ENCODE measurements at places on chromosomes 16 and 17.

DNA sequence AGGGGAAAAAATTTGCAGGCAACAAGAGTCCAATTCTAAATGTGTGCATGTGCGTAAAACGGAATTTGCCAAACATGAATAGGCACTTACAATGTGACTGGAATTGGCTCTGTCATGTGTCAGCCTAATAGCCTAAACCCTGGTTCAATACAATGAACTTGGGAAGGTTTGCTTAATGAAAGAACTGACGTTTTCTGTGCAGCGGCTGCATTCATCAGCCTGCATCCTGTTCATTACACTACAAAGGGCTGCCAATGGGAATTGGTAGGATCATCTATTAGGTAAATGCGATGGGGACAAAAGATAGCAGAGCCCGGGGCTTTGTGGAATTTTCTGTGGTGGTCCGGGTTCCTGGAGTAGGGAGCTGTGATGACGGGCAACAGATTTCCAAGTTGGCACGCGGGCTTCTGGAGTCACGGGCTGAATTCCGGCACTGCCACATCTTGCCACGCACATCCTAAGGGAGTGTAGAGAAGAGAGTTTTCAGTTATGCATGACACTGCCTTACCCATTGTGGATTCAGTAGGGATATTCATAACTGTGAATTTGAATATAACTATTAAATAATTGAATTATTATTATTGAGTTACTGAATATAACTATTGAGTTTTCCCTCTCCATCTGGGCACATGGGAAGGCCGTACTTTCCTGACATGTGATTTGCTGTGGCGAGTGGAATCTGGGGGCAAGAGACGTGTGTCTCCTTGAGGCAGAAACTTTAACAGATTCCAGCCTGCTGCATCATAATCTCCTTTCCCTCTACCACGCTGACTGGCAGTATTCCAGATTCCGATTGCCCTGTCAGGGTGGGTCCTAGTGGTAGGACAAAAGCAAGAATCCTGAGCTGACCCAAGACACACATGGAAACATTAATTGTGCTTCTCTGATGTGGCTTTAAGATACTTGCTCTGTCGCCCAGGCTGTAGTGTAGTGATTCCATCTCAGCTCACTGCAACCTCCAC lies 565.6 kb downstream of the WWOX start:
- H3K27me3 ChIP-seq = no peaks in the 10 kb centered on the region
- H3K36me3 ChIP-seq = no peaks in the 10 kb centered on the region
- no peak overlapping the region for H3K27ac ChIP-seq
- no peak overlapping the region for H3K4me3 ChIP-seq
- DNase-seq = no peak

- peaks cover 23% of the 10 kb centered on the region for H3K4me1 ChIP-seq
- H3K27me3 ChIP-seq = no peaks in the 10 kb centered on the region
- DNase-seq = peak; percentile 86
- no peaks in the 10 kb centered on the region for H3K36me3 ChIP-seq
- H3K4me3 ChIP-seq = peak overlapping the region; percentile 63
Observed at GRCh38 chr17:7215136-7215638, 4.4 kb downstream of the DLG4 start.

- no peak overlapping the region for H3K4me3 ChIP-seq
- H3K36me3 ChIP-seq = no peaks in the 10 kb centered on the region
- H3K4me1 ChIP-seq = no peaks in the 10 kb centered on the region
Observed at GRCh38 chr16:54594601-54595391, 308.2 kb upstream of the IRX3 start.

DNA sequence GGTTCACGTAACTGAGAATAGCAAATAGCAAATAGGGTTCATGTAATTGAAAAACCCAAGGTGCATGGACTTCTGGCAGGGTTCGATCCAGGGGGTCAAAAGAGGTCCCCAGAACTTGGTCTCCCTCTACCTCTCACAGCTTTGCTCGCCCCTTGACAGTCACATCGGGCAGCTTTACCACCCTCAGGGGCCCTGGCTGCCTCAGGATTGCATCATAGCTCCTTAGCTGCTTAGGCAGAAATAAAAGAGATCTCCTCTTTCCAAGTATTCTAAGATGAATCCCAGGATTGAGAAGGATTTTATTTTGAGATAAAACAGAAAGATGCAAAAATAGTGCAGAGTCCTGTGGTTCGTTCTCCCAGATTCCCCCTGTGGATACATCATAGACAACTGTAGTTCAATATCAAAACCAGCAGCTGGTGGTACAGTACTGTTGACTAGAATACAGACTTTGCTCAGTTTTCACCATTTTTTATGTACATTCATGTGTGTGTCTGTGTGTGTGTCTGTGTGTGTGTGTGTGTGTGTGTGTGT lies 12.8 kb downstream of the ADGRG3 start:
- no peak overlapping the region for H3K27ac ChIP-seq
- H3K36me3 ChIP-seq = no peaks in the 10 kb centered on the region
- no peaks in the 10 kb centered on the region for H3K27me3 ChIP-seq
- no peak for DNase-seq
- H3K4me1 ChIP-seq = peaks cover 16% of the 10 kb centered on the region
- no peak overlapping the region for H3K4me3 ChIP-seq

DNA sequence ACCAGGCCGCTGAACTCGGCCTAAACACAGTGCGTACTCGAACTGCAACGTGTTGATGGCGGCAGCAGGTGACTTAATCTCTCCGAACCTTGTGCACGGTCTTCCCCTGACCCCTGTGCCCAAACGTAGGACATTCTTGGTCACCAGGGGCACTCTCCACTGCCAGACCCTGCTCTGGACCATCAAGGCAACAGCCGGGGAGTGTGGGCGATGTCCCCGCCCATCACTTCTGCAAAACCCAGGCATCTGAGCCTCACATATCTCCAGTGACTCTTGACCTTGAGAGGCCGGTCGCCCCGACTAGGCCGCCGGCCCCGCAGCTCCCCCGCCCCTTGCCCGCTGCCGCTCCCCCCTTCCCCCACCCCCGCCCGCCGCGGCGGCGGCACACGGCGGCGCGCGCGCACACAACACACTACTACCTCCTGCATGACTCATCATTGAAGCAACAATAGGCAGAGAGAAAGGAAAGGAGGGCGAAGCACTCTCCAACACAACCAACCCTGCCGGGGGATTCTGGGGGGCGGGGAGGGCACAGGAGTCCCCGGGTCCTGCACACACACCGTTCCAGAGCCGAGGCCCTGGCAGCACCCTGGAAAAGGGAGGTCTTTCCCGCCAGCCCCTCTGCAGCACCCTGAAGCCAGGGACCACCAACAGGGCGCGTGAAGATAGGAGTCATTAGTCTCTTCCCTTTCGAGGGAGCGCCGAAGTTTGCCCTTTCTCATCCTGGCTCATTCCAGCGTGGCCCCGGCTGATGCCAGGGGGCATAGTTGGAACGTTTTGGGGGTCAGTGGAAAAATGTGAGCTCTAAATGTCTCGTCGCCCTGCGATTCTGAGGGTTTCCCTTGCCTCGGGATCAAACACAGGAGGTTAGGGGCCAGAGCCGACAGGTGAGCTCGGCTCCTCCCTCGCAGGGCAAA lies 1.9 kb downstream of the MNT start:
- peak overlapping the region; percentile 95 for H3K27ac ChIP-seq
- DNase-seq = peak; percentile 68
- no peaks in the 10 kb centered on the region for H3K27me3 ChIP-seq
- H3K36me3 ChIP-seq = no peaks in the 10 kb centered on the region

DNA sequence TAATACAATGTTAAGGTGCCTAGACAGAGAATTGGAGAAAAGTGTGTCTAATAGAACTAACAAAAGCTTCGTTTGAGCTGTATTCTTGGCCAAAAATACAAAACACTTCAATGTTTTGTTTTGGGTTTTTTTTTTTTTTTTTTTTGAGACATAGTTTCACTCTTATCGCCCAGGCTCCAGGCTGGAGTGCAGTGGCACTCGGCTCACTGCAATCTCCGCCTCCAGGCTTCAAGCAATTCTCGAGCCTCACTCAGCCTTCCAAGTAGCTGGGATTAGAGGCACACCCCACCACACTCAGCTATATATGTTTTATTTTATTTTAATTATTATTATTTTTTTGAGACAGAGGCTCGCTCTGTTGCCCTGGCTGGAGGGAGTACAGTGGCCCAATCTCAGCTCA lies 38.3 kb upstream of the CARMIL2 start:
- H3K4me1 ChIP-seq = no peaks in the 10 kb centered on the region
- H3K36me3 ChIP-seq = peaks cover 10% of the 10 kb centered on the region
- no peak overlapping the region for H3K27ac ChIP-seq
- H3K4me3 ChIP-seq = no peak overlapping the region
- H3K27me3 ChIP-seq = no peaks in the 10 kb centered on the region

DNA sequence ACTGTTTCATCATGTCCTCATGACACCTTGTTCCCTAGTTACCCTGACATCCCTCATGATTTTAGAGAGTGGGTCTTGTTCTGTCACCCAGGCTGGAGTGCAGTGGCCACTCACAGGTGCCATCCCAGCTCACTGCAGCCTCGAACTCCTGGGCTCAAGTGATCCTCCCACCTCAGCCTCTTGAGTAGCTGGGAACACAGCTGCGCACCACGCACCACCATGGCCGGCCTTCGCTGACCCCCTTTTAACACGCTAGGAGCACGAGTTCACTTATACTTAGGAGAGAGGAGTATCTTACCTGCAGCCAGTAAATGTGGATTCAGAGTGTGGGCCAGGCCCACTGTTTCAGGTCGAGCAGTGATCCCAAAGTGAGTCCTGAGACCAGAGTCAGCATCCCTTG lies 21.4 kb downstream of the NT5M start:
- DNase-seq = no peak
- no peak overlapping the region for H3K4me3 ChIP-seq
- H3K36me3 ChIP-seq = no peaks in the 10 kb centered on the region
- H3K27me3 ChIP-seq = no peaks in the 10 kb centered on the region

DNA sequence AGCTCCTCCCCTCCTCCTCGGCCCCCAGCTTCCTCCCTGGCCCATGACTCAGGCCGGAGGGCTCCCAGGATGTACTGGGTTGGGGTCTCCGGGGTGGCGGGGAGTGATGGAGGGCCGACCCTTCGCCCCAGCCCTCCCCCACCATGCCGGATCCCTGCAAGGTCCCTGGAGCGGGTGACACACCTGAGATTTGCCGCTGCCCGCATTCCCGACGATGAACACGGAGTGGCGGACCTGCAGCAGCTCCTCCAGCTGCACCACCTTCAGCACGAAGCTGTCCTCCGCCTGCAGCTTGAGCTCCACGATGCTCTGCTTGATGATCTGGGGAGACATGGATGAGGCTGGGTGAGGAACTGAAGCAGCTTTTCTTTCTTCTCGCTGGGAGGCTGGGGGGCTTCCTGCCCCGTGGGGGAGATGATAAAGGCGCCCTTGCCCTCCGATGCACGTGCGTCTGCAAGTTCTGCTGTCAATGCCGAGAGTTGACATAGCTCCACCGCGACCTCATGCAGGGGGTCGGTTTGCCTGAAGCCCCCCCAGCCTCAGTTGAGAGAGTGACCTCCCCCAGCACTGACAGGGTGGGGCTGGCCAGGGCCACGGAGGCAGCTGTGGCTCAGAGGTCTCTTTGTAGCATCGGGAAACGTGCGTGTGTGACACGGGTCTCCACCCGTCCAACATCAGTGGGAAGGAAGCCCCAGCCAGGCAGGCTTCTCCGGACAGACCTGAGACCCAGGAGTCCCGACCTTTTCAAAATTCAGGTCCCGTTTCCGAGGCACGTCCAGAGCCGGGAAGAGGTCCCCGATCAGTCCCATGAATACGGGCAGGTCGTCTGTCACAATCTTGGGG lies 83.1 kb downstream of the DNAH17 start:
- no peak for DNase-seq
- H3K4me1 ChIP-seq = no peaks in the 10 kb centered on the region
- H3K27ac ChIP-seq = no peak overlapping the region
- H3K4me3 ChIP-seq = no peak overlapping the region

DNA sequence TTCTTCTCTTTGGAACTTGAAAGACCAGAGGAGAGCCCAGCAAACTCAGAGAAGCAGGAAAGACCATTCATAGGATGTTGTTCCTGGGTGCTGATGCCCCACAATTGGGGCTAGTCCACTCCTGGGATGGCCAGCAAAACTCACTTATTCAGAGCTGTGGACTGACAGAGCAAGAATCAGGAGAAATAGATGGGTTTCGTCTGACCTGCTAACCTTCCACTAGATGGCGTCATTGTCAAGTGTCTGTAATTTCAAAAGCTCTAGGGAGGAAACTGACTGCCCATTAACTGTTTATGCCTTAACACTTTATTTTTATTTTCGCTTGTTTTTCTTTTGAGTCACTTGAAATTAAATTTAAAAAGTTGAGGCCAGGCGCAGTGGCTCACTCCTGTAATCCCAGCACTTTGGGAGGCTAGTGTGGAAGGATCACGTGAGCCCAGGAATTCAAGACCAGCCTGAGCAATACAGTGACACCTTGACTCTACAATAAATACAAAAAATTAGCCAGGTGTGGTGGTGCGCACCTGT lies 28.7 kb upstream of the MILR1 start:
- H3K27ac ChIP-seq = no peak overlapping the region
- H3K4me1 ChIP-seq = peaks cover 10% of the 10 kb centered on the region

DNA sequence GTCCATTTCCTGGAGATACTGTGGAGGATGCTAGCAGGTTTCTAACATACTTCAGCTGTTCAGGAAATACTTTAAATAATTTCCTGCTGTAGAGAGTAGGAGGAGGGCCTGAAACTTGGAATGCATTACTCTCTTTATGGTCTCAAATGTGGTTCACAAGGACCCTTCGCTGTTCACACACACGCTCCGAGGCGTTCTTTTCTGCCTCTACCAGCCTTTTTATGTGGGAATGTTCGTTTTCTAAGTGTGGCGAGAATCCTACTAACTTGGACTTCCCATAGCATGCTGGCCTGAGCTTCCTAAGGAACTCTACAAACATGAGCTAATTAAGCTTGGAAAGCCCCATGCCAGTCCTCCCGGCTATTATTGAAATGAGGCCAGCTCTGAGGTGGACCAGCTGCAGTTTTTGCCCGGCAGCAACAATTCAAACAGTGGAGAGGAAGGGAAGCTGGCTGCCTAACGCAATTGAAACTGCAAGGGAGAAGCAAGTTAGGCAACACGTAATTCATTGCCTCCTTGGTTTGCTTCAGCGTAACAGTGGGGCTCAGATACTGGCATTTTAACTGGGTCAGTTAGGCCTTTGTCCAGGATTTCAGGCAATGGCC lies 18.9 kb downstream of the KPNA2 start:
- no peak overlapping the region for H3K27ac ChIP-seq
- no peaks in the 10 kb centered on the region for H3K36me3 ChIP-seq
- H3K27me3 ChIP-seq = no peaks in the 10 kb centered on the region
- H3K4me1 ChIP-seq = no peaks in the 10 kb centered on the region
- H3K4me3 ChIP-seq = no peak overlapping the region
- no peak for DNase-seq

- H3K4me3 ChIP-seq = no peak overlapping the region
- no peak for DNase-seq
- no peaks in the 10 kb centered on the region for H3K27me3 ChIP-seq
- H3K36me3 ChIP-seq = no peaks in the 10 kb centered on the region
Observed at GRCh38 chr17:72060084-72060483, 60.7 kb upstream of the SOX9 start.

- H3K27ac ChIP-seq = no peak overlapping the region
- peak overlapping the region; percentile 74 for H3K4me3 ChIP-seq
- no peak for DNase-seq
- no peaks in the 10 kb centered on the region for H3K4me1 ChIP-seq
Observed at GRCh38 chr16:67150047-67150832, 558 bp downstream of the B3GNT9 start.
